Left kidney (tissue), 8 donors: ENCODE measurements at places on chromosomes 12 and 14.

DNA sequence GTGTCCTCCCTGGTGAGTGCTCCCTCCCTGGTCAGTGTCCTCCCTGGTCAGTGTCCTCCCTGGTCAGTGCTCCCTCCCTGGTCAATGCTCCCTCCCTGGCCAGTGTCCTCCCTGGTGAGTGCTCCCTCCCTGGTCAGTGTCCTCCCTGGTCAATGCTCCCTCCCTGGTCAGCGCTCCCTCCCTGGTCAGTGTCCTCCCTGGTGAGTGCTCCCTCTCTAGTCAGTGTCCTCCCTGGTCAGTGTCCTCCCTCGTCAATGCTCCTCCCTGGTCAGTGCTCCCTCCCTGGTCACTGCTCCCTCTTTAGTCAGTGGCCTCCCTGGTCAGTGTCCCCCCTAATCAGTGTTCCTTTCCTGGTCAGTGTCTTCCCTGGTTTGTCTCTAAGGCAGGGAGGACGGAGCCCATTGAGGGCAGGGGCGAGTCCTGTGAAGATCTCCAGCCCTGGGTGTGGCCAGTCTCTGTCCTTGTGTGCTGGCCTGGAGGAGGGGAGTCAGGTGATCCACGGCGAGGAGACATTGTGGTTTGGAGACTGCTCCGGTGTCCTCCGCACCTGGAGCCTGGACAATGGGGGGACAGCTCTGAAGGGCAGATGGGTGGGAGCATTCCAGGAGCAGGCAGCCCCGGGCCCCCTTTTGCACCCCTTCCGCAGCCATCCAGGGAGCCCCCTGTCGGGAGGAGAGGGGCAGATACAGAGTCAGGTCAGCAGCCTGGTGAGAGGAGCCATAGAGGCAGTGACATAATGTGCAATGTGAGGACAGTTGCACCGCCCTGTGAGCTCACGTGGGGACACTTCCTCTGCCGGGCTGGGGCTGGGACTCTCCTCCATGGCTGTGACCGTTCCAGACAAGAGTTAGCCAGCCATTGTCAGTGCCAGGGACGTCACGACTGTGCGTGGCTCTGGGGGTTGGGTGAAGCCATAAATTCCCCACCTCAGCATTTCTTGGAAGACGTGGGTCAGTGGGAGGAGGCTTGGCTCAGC is 93.4 kb downstream of the ADGRD1 start:
- DNase-seq = no peak

- no peak for DNase-seq
These were observed 72.6 kb downstream of the SUSD6 start for GRCh38 chr14:69683971-69684370.

DNA sequence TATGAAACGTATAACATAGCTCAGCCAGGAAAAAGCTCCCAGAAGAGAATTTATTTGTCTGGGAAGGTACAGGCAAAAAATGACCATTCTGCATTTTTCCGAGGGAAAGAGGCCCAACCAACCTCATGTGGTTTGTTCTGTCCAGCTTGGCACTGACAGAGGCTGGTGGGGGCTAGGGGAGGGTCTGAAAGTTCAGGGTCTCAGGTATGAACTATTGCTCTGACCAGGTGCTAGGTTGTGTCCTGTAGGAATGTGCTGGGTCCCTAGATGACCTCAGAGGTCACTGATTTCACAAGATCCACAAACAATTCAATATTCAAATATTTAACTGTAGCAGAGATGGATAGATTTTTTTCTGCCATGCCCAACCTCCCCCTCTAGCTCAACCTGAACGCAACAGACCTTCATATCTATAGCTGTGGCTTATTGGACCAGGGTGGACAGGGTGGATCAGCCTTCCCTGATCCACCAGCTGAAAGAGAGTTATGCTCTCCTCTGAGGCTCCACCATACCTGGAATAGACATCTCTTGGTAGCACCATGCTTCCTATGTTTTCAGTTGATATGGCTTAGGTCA is 32.9 kb upstream of the IFT81 start:
- no peak for DNase-seq

GRCh38 chr12:94676031-94676641 is 25.8 kb upstream of the TMCC3 start:
- no peak for DNase-seq

DNA sequence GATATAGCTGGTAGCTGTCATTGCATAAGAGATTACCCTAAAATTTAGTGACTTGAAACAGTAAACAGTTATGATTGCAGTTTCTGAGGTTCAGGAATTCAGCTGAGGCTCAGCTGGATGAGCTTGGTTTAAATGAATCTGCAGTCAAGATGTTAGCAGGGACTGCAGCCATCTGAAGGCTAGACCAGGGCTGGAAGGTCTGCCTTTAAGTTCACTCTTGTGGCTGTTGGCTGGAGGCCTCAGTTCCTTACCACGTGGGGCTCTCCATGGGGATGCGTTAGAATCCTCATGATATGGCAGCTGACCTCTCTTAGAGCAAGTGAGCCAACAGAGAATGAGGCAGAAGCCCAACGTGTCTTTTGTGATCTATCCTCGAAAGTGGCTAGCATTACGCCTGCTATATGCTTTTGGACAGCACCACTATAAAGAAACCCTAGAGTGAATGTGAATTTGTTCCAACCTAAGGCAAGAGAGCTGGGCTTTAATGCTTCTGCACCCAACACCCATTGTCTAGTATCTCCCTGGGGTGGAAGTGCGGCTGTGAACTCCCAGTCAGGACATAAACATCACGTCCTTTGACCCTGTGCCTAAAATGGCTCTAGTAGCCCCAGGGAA is 26.0 kb downstream of the HSPB8 start:
- DNase-seq = no peak

- peak; percentile 53 for DNase-seq
These were observed 49.9 kb downstream of the LRRC74A start for GRCh38 chr14:76876076-76876475.

- DNase-seq = no peak
These were observed 54.3 kb downstream of the NINJ2 start for GRCh38 chr12:608921-609320.
